ENCODE measurements at places on chromosomes 7 and 10.

DNA sequence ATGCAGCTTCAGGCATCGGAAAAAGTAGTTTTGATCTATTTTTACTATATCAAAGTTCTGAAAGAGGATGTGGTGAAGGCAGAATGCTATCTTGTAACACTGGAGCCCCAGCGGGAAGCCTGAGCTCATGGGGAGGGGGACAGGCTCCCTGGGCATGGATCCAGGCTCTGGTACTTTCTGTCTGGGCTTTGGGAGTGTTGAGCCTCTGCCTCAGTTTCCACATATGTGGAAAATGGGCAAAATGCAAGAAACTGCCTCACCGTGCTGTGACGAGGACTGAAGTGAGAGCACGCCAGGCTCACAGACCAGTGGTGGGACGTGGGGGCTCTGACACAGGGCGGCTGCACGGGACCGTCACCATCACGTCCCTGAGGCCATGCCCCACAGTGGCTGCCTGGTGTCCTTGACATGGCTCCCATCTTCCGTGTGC is 182.9 kb upstream of the SHH start:
- H3K4me3 ChIP-seq = no peak overlapping the region
- no peak for DNase-seq
- peaks cover 56% of the 10 kb centered on the region for H3K4me1 ChIP-seq
- H3K27me3 ChIP-seq = peaks cover 3% of the 10 kb centered on the region

DNA sequence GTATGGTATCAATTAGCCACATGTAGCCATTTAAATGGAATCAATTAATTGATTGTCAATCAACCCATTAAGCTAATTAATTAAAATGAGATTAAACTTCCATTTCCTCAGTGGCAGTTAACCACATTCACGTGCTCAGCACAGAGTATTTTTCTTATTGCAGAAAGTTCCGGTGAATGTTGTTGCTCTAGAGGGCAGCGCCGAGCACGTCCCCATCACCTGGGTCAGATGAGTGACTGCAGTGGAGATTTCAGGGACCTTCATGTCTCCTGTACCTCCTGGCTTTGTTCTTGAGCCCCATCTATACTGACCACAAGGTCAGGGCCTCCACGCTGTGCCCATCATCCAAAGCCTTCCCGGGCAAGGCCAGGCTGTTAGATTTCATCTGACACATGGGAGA is 168.8 kb upstream of the MKI67 start:
- H3K27ac ChIP-seq = no peak overlapping the region
- no peaks in the 10 kb centered on the region for H3K36me3 ChIP-seq
- no peak overlapping the region for H3K4me3 ChIP-seq

- H3K27ac ChIP-seq = no peak overlapping the region
- H3K27me3 ChIP-seq = no peaks in the 10 kb centered on the region
- DNase-seq = peak; percentile 31
Measured at GRCh38 chr7:149625340-149625946, 127.8 kb upstream of the ZNF746 start.

- no peak for DNase-seq
- no peak overlapping the region for H3K27ac ChIP-seq
- no peaks in the 10 kb centered on the region for H3K36me3 ChIP-seq
- H3K4me3 ChIP-seq = no peak overlapping the region
Measured at GRCh38 chr7:26390016-26390415, 98.4 kb downstream of the SNX10 start.

DNA sequence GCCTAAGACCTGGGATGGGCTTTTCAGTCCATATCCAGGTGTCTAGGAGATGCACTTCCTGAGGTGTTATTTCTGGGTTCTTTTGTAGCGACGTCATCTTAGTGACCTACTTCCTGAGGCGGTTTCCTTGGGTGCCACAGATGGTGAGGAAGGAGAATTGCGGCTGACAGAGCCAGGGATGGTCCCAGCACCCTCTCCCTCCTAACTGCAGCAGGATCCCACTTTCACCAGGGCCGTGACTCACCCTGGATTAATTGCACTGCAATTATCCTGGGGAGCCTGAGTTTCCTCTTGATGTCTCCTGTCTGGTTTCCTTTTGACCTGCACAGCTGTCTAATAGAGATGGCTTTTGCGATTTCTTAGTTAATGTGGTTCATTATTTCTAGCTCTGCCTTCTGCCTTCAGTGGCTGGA is 271.7 kb downstream of the TCF7L2 start:
- peaks cover 8% of the 10 kb centered on the region for H3K4me1 ChIP-seq
- no peaks in the 10 kb centered on the region for H3K36me3 ChIP-seq
- peak; percentile 31 for DNase-seq
- H3K4me3 ChIP-seq = peak overlapping the region; percentile 25
